ENCODE measurements at places on chromosomes 11 and 22.

DNA sequence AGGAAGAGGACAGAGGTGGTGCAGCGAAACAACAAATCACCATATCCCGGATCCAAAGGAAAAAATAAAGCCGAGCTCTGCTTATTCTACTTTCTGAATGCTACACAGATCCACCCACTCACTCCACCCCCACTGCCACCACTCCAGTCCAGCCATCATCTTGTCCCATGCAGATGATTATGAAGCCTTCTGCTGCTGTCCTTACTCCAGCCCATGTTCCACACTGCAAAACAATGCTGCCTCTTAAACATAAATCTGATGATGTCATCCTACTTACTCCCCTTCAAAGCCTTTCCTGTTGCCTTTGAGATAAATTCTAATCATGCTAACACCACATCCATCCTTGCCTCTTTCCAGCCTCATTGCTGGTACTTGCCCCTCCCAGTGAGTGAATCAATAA lies 6.5 kb upstream of the DRD2 start:
- no peak for DNase-seq

GRCh38 chr11:119365071-119365591 lies 16.4 kb downstream of the USP2 start:
- DNase-seq = no peak

GRCh38 chr22:35301372-35301874 lies 1.7 kb downstream of the TOM1 start:
- no peak for DNase-seq

DNA sequence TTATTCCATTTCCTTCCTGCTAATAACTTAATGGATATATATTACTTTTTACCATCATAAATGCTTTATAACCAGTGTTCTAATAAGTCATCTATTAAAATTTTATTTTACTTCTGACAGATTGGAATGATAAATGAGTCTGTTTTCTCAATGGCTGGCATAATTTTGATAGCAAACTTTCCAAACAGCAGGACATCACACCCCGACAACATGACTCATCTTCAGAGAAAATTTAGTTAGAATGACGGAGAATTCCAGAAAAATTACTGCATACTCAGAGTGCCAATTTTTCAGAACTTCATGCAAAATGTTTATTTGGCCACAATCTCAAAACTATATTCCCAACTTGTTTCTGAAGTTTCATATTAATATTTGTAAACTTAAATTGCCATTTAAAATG lies 174.4 kb downstream of the SWAP70 start:
- no peak for DNase-seq

DNA sequence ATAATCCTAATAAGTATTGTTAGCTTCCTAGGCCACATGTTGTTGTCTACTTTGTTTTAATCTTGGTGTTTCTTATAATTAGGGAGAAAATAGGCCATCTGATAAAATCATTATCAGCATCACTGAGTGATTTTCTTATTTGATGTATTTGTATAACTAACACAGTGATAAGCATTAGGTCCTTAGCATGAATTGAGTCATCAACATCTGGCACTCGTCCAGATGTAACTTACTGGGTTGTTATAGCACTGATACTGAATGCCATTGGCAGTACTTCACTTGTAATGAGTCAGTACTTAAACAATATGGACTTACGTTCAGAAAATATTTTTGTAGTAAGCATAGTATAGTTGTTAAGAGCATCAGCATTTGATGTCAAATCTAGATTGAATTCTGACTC lies 16.2 kb downstream of the API5 start:
- no peak for DNase-seq

GRCh38 chr11:1750481-1750839 lies at the start of gene IFITM10:
Gene IFITM10 (minus strand): TSS chr11:1750595. CDS start chr11:1750442, 153 bp downstream.
- DNase-seq = peak; percentile 71

- no peak for DNase-seq
Observed at GRCh38 chr22:25566898-25567235, 2.4 kb downstream of the GRK3 start.

DNA sequence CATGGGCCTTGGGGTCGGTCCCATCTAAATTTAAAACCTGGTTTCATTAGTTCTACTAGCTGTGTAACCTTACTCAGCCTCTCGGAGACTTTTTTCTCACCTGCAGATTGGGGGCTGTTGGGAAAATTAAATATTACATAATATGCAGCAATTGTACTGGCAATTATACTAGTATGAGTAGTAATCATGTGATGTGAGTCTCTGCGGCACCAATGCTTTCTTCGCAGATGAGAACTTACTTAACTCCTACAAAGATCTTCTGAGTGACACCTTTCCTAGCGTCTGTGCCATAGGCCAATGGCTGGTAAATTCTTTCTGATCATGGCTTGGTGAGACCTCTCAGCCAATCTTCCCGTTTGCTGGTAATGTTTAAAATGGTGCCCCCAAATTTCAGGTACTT lies 391.3 kb downstream of the NXPE2 start:
- DNase-seq = no peak

- DNase-seq = no peak
Observed at GRCh38 chr11:94830722-94831510, 62.8 kb downstream of the AMOTL1 start.

DNA sequence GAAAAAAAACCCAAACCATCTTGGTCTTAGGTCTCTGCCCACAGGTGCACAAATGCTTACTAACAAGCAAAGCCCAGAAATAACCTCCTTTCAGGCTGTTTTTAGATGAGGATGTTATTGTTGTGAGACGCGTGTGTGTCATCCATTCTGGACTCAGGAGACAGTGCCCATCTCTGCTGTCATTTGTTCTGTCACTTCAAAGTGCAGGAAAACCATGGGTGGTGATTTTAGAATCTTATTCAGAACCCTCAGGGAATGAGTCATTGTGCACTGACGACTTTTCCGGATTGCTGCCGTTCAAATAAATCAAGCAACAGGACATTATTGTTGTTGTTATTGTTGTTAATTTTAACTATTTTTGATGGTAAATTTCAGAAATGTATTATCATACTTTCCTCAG lies 110.3 kb downstream of the LRRC32 start:
- DNase-seq = no peak

GRCh38 chr11:108685419-108686130 lies 20.7 kb downstream of the DDX10 start:
- DNase-seq = no peak

DNA sequence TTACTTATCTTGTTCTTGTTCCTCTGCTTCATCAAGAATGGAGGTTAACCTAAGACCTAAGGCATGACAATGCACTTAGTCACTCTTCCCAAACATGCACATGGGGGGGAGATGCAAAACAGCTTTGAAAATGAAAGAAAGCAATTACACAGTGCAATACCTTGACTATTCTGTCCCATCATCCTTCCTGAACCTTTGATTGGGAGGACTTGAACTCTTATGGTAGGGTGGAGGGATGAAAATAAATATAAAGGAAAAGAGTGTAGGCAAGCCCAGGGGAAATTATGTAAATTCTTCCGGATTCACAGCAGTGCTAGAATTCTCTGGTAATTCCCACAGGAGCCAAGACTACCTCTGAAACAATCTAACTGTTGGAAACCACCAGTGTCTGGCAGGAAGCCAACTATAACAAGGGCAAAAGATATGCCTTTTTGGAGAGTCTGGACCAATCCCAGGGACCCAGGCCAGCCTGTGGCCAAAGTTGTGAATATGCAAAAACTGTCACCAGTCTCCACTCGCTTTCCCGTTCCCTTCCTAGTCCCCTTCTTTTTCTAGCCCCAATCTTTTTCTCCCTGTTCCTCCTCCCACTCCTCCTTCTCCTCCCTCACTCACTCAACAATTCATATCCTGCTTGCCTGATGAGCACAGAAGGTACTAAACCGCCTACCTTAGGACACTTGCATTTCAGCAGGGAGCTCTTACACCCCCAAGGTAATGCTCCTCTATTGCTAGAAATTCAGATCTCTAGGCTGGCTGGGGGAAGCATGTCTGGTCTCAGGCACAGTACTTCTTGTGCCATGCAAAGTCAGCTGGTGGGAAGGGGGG lies 2.5 kb upstream of the RCN1 start:
- no peak for DNase-seq

DNA sequence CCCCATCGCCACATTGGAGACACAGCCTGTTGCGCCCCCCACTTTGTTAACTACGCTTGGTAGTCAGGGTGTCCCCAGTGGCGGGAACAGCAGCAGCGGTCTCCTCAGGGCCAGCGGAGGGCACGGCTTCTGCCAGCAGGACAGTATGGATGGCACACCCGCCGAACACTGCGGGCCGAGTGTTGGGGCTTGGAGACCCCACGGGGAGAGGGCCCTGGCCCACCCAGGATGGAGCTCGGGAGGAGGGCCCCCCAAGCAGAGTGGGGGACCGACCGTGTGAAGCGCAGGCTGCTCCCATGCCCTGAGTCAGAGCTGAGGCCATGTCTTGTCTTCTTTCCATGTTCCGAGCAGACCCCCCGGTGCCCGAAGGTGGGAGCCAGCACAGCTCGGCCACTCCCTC lies 17.8 kb downstream of the MRPL23 start:
- no peak for DNase-seq

DNA sequence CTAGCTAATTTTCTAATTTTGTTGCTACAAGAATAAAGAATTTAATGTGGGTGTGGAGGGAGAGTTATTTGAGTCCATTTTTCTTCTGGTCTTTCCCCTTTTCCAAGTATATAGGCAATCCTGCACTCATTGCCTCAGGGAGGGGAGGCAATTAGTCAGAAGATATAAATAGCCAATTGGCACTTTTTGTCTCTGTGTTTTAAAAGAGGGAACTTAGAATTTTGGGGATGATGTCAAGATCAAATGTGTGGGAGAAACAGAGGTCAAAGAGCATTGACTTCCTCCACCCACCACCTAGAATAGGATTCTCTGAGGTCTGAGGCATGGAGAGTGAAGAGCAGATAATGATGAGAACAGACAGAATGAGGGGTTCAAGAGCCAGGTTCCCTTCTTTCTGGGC lies 120.3 kb upstream of the ZC3H12C start:
- no peak for DNase-seq

DNA sequence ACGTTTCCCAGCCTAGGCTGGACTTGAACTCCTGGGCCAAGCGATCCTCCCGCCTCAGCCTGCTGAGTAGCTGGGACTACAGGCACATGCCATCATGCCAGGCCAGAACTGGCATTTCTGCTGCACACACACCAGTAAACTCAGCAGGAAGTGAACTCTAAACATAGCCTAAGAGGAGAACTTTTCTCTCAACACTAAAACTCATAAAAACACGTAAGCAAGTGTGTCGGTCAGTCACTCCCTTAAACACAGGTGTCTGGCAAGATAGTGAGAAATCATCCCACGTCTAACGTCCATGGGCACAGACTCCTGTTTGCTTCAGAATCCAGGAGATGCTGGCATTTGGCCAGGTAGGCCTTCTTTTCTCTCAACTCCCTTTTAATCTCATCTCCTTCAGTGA lies 104.8 kb downstream of the RPL27A start:
- DNase-seq = no peak

DNA sequence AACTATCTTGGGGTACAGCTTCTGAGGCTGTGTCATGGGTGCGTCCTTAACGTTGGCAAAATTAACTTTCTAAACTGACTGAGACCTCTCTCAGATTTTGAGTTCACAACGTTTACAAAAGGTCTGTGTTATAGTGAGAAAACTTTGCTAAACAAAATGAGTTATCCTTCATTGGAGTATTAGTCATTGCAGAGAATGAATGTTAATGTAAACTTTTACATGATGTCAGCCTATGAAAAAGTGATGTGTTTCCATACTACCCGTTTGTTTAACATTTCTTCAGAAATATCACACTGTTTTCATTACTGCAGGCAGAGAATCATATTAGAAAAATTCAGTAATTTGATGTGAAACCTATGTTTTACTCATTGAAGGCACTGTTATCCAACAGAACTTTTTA lies 32.1 kb downstream of the HSD17B12 start:
- DNase-seq = no peak

DNA sequence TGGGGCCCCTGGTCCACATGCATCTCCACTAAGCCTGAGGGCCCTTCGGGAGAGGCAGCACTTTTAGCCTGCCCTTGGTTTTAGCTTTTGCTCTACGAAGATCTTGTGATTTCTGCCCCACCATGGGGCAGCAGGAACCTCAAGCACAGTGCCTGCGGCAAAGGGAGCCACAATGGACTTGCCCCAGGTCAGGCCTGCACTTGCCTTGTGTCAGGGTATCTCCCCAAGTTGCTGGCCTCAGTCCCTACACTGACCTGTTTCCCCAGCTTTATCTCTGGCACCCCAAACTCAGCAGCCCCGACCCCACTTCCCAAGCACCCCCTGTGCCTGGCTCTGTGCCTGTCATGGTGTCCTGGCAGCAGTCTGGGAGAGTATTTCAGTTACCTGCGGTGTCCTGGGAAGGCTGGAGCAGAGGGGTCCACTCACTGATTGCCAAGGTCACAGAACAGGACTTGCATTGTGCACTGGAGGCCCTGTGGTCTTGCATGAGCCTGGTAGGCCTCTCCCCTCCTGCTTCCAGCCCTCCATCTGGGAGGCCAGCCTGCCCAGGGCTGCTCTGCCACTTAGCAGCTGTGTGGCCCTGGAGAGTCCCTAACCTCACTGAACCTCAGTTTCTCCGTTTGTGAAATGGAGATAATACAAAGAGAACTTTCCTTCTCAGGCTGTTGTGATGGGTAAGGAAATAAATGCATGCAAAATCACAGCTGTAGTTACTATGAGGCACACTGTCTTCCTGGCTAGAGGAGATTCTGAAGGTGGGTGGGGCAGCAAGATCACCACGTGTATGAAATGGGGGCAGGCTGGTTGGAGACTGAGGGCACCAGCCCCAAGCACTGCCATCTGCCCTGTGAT lies 3.6 kb upstream of the AIFM3 start:
- DNase-seq = no peak

DNA sequence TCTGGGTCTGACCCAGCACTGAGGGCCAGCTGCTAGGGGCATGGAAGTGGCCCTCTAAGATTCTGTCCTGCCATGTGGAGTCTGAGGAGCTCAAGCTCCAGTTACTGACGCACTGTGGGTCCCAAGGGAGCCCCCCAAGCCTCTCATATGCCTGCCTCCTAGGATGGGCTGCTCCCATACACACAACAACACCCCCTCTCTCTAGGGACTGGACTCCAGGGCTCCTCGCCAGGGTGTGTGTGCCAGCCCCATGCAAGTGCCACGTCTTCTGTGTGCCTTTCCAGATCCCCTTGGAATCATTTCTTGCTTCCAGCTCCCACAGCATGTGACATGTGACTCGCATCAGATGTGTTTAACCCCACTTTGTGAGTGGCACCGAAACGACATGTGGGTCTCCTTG lies 234.5 kb downstream of the CEP164 start:
- DNase-seq = no peak

DNA sequence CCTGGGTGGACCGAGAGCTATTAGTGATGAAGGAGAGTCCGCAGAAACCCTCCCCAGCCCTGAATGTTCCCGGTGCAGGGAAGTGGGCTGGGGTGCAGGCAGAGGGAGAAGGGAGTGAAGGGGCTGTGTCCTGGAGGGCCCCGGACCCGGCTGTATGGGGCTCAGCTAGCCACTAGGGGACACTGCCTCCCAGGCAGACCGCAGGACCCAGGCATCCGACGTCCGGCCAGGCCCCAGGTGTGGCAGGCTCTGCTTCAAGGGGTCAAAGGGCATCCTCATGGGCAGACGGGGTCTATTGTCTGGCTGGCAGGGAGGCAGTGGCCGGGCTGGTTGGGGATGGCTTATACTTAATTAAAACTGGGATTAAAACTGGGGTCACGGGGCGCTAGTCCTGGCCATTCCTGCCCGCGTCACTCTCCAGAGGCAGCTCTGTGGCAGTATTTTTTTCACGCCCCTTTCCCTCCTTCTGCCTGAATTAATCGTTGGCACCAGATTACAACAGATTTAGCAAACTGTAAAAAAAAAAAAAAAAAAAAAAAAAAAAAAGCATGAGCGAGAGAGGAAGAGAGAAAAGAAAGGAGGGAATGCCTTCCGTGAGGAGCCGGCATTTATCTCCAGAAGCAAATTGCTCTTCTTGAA lies 5.1 kb downstream of the FLRT1 start:
- DNase-seq = no peak

- no peak for DNase-seq
Observed at GRCh38 chr11:102513869-102514268, 16.7 kb downstream of the MMP7 start.
